ENCODE measurements at places on chromosomes 6 and 20. TPM values are rescaled to one million over a fixed set of nuclear protein-coding genes. Genes with fewer than 3 reads are reported as not detected.
A peak's percentile ranks its signal among the peaks of the same experiment; 100 is the strongest.

CST4 gene
- polyA plus RNA-seq: 0.16 TPM

SLX4IP gene
- polyA plus RNA-seq: 1.6 TPM

E2F1 gene
- polyA plus RNA-seq: 3.5 TPM

BTNL2 gene
- polyA plus RNA-seq: not detected

CD24 gene
- 0.19 TPM for polyA plus RNA-seq

APOM gene
- polyA plus RNA-seq: 3.9 TPM

ZSCAN23 gene
- 3.8 TPM for polyA plus RNA-seq

SH3BGRL2 gene
- 1.5 TPM for polyA plus RNA-seq

REM1 gene
- not detected for polyA plus RNA-seq

DNA sequence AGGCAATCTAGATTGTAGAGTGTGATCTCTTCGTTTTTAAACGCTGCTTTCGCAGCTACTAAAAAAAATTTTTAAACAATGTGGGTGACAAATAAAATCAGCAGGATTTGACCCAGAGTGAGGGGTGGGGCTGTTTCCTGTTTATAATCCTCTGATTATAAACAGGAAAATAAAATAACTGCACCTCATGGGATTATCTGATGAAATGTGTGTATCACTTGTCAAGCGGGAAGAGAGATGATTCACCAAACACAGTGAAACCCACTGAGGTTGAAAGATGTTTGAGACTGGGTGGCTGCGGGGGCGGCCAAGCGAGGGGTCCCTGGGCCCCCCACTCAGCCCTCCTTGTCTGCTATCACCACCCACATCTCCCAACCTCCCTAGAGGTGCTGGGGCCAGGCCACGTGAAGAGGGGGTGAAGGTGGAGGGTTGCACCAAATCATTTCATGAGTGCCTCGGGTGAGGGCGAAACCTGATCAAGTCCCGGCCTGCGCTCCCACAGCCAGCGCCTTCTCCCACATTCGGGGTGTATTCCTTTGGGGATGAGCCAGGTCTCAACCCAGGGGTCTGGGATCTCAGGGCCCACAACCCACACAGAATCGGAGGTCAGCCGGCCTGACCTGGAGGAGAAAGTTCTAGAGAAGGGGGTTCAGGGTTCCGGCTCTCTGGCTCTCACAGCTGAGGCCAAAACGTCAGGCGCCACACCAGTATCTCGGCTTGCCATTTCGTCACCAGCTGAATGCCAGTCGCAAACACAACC, 212.5 kb downstream of the BMP7 start:
- DNase-seq: no peak

- DNase-seq: no peak
Measured at GRCh38 chr6:24391756-24392405, 10.9 kb upstream of the MRS2 start.

GRCh38 chr6:101417900-101418299, 24.4 kb downstream of the GRIK2 start:
- DNase-seq: no peak

DNA sequence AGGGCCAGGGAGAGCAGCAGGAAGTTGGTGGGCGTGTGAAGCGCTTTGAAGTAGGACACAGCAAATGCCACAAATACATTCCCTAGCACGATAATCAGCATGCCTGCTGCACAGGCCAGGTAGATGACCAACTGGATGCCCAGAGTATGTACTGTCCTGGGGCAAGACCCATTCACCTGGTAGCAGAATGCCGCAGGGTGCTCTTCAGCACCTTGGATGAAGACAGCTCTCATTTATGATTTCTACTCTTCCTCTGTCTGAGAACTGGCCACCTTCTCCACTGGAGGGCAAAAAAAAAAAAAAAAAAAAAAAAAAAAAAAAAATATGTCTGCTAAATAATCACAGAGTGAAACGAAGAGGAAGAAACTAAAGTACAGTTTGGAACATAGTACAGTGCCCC, at the start of gene TAAR5:
TAAR5 (minus strand) TSS at position 288 of the 400 bp plus-strand sequence; CDS start at position 233, 55 bp downstream.
- DNase-seq: no peak

GRCh38 chr20:29744071-29744470, 1513.4 kb upstream of the DEFB115 start:
- DNase-seq: no peak

DNA sequence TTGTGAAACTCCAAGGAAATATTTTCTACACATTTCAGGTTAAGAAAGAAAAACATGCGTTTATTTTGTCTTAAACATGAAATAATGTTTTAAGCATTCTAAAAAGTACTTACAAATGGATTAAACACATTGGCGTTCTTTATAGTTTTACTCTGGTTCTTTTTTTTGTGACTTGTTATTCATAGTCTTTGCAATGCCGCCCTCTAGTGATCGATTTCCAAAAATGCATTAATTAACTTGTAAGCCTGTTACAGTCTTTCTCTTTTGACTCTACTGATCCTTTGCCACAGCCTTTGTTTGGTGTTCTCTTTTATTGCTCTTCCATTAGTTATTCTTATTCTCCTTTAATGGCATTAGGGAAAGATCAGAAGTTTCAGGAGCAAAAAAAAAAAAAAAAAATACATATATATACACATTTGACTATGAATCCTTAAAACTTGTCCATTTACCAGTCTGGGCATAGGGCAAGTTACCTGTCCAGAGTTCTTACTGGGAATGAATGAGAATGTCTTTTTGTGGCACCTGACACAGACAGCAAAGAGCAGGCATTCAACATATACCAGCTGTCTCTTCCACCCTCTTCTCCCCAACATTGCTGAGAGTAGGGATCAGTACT, 59.9 kb downstream of the MACROD2 start:
- DNase-seq: peak; percentile 42

DNA sequence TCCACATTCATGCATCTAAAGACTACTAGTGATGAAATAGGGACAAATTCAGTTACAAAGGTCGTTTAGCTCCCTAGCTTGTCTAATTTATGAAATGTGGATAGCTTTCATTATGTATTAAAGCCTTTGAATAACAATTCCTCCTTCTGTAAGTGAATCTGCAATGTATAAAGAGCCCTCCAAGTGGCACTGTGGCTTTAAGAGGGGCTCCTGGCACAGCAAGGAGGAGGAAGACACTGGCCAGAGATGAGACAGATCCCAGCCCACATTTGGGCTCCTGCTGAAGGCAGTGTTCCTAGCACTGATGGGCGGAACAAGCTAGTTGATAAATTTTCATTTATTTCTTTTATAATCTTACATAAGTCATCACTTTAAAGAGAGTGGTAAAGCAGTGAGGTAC, 17.6 kb upstream of the FUCA2 start:
- no peak for DNase-seq

DNA sequence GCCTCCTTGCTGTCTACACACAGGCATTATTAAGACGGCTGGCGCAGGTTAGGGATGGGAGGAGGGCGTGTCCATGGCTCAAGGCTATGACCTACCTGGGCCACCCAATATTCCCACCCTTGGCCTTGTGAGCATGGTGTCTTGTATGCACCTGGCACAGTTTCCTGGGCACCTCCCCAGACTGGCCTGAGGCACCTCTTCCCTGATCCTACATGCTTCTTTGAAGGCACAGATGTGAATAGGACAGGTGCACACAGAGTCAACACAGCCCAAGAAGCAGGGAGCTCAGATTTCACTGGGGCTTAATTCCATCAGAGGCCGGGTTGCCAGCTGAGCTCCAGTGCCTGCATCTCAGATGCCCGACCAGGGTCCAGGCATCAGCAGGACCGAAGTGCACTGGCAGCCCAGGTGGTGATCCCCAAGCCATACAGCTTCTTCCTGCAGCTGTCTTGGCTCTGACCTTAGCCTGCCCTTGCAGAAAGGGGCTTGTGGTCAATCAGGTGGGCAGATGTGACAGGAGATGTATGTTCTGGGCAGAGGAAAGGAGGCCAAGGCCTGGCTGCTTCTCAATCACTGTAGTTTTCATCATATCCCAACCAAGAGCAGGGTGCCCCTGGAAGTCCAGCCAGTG, 287.7 kb downstream of the CLIC5 start:
- no peak for DNase-seq

- no peak for DNase-seq
Measured at GRCh38 chr6:7196019-7196402, 88.2 kb downstream of the RREB1 start.

DNA sequence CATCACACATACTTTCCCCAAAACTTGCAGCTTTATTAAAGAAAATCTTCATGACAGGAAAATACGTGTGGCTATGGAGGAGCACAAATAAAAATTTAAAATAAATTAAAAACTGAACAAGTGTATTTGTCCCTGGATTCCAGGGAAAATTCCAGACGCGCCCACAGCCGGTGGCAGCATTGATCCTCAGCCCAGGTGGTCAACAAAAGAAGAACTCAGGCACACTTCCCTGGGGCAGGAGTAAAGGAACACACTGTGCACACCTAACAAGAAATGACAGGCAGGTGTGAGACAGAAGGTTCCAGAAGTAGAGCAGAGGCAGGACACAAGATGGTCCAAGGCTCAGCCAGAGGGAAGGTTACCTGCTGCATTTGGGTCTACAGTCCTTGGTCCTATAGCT, 36.3 kb downstream of the FOXA2 start:
- no peak for DNase-seq

- DNase-seq: no peak
Measured at GRCh38 chr20:63028461-63028921, 21.7 kb upstream of the BHLHE23 start.

DNA sequence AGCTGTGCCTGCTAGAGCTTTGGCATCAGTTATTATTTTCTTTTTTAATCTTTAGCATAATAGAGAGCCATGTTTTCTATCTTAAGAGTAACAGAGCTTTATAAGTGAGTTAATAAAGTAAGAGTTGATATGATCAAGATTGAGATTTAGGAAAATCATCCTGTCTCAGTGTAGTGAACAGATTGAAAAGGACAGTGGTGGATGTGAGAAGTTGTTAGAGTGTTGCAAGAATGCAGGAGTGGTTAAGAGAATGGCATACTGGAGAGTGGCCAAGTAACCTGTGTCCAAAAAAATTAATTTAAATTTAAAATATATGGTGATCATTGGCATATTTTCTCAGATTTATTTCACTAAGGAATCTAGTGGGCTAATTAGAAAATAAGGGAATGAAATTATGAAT, 629.3 kb downstream of the GRIK2 start:
- DNase-seq: no peak

DNA sequence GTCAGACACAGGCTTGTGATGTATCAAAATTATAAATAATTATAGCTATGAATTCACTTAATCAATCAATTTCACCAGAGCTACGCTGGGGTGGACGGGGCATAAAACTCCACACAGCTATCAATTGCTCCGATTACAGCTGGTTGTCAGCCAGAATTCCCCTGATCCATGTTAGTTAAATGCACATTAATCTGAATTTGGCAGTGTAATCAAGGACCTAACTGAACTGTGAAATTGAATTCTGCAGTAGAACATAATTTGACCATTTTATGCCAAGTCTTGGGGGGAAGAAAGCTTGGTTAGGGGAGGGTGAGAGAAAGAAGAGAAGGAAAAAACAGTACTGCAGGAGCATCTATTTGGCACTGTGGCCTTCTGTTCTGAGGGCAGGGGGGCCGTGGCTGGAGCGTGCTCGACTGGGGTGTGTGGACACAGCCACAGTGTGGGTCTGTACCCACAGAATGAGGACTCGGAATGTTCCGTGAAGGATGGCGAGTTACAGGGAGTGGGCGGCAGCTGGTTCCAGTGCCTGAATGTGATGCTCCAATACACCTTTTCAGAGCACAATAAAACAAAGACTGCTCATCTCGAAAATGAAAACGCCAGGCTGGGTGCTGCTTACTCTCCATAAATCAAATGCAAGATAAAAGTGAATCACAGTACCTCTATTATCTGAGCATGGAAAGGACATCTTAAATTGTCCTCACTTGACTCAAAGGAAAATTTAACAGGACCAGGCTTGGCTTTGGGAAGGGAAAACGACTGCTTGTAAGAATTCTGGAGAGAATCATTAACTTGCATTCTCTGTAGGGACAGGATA, 59.2 kb downstream of the LAMP5 start:
- DNase-seq: no peak

DNA sequence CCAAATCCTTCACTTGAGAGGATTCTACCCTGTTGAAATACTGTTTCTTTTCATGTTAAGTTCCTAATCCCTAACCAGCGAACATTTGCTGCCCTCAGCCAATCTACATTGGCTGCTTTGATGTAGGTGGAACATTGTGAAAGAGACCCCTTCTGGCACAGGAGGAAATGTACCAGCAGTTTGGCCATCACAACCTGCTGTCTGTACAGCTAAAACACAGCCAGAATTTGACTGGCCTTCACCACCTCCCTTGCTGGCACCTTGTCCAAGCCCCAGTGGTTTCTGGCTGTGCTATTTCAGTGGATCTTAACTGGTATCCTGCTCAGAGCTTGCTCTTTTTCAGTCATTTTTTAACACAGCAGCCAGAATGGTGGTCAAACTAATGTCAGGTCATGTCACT, 202.1 kb upstream of the EPHA7 start:
- no peak for DNase-seq

DNA sequence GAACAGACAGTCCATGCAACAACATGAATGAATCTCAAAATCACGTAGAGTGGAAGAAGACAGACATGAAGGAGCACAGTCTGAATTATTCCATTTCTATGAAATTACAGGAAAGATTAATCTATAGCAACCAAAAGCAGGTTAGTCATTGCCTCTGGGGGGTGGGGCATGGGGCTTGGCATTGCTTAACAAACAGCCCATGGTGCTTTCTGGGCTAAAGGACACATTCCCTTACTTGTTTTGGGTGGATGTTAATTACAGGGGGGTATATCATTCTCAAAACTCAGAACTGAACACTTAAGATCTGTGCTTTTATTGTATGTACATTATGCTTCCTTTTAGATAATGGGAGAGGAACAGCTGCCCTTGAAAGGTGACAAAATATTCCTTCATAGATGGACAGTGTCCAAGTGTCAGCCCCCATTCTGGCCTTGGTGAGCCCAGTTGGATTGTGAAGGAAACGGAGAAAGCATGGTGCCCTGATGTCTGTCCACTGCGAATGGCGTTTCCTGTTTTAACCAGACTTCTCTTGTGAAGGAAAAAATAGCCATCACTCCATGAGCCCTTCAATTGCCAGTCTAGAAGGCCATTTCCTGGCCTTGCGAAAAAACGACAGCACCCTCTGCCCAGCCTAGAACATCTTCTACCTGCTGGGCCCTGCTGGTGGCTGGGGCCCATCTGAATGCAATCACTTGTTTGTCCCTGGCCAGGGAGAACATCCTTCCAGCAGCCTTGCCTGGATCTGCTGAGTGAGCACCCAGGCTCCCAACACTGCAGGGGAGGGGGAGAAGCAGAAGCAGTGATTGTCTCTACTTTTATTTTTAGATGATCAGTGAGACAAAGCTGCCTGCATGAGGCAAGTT, 179.7 kb downstream of the BCAS1 start:
- peak; percentile 50 for DNase-seq

GRCh38 chr6:90288404-90288803, 8.2 kb downstream of the BACH2 start:
- DNase-seq: peak; percentile 61

DNA sequence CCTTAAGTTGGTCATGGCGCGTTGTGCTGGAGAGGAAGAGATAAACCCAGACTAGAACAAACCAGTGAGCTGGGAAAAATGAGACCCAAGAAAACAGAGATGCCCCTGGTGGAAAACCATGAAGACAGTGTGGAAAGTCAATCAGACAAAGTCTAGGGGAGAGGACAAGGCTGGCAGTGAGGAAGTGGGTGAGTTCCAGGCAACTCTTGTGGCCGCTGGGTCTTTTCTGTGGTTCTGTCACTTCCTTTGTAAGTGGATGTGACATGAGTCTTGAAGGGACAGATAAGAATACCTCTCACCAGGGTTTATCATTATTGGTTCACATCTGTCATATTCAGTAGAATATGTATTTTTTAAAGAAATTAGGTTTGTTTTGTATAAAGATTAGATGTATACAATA, 738.4 kb downstream of the DHX35 start:
- DNase-seq: no peak

All from fibroblast of lung (primary cell).